ENCODE measurements at places on chromosomes 1 and 21. TPM values are rescaled to one million over a fixed set of nuclear protein-coding genes. Genes with fewer than 3 reads are reported as not detected.

DNA sequence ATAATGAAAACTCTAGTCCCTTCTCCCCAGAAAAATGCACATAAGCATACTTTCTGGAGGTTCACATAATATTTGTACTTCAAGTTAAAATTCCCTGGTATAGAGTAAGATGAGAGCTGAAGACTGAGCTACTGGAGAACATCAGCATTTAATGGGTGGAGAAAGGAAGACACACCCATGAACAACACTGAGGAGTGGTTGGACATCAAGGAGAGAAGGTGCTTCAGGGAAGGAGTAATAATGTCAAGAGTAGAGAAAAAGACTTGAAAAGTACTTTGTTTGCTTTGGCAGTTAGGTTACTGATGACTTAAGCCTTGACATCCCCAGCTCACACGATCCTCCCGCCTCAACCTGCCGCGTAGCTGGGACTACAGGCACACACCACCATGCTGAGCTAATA is 21.9 kb downstream of the PEA15 start:
- H3K4me1 ChIP-seq = no peaks in the 10 kb centered on the region
- H3K36me3 ChIP-seq = peaks cover 38% of the 10 kb centered on the region

DNA sequence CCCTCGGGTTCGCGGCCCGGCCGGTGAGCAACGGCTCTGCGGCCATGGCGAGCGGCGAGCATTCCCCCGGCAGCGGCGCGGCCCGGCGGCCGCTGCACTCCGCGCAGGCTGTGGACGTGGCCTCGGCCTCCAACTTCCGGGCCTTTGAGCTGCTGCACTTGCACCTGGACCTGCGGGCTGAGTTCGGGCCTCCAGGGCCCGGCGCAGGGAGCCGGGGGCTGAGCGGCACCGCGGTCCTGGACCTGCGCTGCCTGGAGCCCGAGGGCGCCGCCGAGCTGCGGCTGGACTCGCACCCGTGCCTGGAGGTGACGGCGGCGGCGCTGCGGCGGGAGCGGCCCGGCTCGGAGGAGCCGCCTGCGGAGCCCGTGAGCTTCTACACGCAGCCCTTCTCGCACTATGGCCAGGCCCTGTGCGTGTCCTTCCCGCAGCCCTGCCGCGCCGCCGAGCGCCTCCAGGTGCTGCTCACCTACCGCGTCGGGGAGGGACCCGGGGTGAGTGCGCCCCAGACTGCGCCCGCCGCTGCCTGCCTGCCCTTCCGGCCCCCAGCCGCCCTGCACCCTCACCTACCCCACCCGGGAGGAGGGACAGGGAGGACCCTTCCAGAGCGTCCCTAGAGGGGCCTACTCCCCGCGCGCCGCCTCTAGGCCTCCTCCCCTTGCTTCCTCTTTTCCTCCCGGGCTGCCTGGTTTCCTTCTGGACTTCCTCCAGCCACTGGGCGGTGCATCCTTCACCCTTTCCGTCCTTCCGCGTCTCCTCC is at the start of gene RNPEP:
Gene RNPEP (plus strand): TSS at position 26 of the 757 bp plus-strand sequence. CDS start 19 bp downstream, at position 45.
- H3K4me3 ChIP-seq = peak within 1 kb of the TSS; percentile 96
- peaks cover 8% of the 10 kb centered on the region for H3K36me3 ChIP-seq
- H3K27me3 ChIP-seq = no peaks in the 10 kb centered on the region
- H3K27ac ChIP-seq = no peak within 1 kb of the TSS

- H3K27me3 ChIP-seq = no peaks in the 10 kb centered on the region
- H3K36me3 ChIP-seq = no peaks in the 10 kb centered on the region
- no peak overlapping the region for H3K4me3 ChIP-seq
Observed at GRCh38 chr1:229028987-229029878, 241.7 kb upstream of the RAB4A start.

Gene LMX1A
- not detected for total RNA-seq

Gene LMOD1
- 0.31 TPM for total RNA-seq

Gene LRRC3
- 2.6 TPM for total RNA-seq

All from H9 (cell line).